ENCODE measurements at places on chromosomes 1 and 21. TPM values are rescaled to one million over a fixed set of nuclear protein-coding genes. Genes with fewer than 3 reads are reported as not detected.

Gene IL10
- total RNA-seq = 0.29 TPM

- no peak for DNase-seq
Measured at GRCh38 chr1:198528364-198528763, 12.1 kb downstream of the ATP6V1G3 start.

- DNase-seq = no peak
Measured at GRCh38 chr1:61568460-61569302, 156.3 kb downstream of the TM2D1 start.

DNA sequence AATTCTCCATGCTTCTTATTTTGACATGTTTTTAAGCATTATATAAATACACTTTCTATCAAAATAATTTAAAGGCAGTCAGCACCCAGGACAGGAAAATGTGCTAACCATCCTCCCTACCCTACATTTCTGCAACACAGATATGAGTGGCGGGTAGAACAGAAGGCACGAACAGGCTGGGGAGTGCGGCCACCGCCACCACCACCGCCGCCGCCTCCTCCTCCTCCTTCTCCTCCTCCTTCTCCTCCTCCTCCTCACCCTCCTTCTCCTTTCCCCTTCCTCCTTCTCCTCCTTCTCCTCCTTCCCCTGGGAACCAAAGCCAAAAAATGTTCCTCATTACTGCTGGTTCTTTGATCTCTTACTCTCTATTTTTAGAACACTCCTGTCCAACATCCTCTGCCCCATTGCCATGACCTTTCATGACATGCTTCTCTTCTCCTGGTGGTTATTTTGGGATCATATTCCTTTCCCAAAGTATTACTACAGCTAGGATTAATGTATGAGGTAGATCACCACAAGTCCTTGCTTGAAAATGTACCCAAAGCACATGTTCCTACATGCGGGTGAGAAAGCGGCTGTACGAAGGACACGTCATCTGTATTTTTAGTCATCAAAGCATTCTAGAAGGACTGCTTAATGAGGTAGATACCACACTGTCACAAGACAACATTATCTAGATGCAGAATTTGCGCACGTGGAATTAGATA lies 24.5 kb upstream of the CCN1 start:
- no peak for DNase-seq

DNA sequence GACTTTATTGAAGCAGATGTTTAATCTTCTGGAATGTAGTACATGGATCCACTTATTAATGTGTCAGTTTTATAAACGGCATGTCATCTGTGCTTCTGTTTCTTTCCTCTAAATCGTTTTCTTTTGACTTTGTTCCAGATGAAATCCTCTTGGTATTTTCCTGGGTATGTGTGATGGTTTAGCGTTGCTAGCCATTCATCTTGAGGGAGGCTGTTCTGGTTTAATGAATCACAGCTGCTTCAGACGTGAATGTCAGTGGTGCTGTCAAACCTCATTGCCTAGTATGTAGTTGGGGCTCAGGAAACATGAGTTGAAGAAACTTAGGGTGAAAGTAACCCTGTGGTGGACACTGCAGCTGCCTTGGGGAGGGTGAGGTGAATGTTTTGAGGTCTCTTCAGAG lies 33.2 kb downstream of the KCNK1 start:
- DNase-seq = no peak

Gene HFM1
- not detected for total RNA-seq

Gene C4BPA
- 2.3 TPM for total RNA-seq

GRCh38 chr1:99173900-99174299 lies 90.4 kb upstream of the PLPPR4 start:
- no peak for DNase-seq

- no peak for DNase-seq
Measured at GRCh38 chr1:43789604-43790550, 82.5 kb downstream of the ST3GAL3 start.

Gene ZNF648
- 0.07 TPM for total RNA-seq

GRCh38 chr1:100277866-100278265 lies 11.8 kb downstream of the RTCA start:
- DNase-seq = no peak

- no peak for DNase-seq
Measured at GRCh38 chr1:90719330-90720144, 2.4 kb upstream of the BARHL2 start.

DNA sequence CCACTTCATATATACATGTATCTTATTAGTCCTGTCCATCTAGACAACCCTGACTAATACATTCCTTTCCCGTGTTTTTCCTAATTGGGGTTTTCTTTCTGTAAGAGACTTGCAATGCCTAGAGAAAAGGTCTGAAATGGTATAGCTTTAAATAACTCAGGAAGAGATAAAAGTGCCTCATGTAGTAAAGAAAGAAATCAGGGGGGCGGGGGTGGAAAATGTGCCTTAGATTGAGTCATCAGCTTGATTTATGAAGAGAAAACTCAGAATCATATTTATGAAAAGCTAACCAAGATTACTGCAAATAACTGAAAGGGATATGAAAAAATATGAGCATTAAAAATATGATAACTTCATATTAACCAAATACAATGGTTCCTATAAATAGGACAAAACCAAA lies 345.8 kb upstream of the CHRM3 start:
- no peak for DNase-seq

DNA sequence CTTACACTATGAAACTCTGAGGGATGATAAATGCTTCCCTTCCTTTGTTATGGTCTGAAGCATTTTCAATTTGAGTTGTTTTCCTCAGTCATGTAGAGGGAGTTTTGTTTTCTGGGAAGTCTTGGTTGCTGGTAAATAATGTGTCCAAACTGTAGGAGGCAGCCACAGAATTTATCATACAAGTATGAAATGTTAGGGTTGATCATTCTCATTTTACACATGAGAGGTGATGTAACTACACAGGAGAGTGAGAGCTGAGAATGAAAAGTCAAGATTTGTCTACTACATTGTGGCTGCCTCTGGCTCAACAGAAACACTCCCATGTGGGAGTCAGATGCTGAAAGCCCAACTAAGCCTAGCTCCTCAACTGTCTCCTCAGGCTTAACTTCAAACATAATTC lies 182.5 kb upstream of the SGIP1 start:
- DNase-seq = no peak

DNA sequence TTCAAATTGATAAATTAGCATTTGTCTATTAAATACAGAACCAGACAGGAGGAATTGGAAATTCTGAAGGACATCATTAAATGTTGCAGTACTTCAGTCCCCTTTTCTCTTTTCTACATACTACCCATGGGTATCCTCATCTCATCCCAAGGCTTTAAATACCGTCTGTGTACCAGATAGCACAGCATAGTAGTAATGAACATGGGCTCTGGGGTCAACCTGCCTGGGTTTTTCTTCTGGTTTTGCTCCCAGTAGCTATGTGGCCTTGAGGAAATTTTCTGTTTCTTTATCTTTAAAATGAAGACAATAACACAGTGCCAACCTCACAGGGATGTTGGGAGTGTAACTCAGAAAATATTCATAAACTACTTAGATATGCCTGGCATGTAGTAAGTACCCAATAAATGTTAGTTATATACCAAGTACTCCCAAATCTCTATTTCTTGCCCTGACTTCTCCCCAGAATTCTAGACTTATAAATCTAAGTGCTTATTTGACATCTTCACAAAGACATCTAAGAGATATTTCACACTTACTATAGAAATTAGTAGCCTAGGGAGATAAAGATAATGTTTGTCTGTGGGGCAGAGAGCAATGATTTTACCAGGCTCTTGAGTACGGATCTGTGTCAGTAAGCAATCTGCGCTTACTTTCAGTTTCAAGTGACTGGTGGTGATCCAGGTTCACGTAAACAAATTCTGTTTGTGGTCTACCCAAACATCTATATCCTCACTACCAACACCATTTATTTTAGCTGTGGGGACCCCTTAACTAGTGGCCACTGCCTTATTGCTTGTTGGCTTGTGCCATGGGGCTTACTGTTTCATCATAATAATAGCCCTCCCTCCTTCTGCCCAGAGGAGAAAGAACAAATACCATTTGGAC lies 37.3 kb downstream of the VANGL2 start:
- DNase-seq = no peak
